HS-5 (cell line): ENCODE measurements at places on chromosomes 3 and 15.

DNA sequence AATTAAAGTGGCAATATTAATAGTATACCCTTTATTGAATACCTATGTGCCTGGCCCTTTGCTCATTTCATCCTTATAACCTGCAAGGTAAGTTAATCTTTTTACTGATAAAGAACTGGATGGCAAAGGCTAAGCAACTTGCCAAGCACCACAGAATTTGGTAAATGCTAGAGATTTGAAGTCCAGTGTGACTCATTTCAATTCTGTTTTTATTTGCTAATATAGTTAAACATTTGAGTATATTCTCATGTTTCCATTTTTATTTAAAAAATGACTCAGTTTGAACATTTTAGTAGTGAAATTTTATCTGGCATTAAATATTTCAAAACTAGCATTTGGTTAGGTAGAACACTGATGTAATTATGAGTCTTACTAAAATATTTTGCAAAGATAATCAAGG, 11.3 kb downstream of the PFN2 start:
- no peak for DNase-seq

- no peak for DNase-seq
Observed at GRCh38 chr3:169269005-169269404, 394.5 kb downstream of the MECOM start.

DNA sequence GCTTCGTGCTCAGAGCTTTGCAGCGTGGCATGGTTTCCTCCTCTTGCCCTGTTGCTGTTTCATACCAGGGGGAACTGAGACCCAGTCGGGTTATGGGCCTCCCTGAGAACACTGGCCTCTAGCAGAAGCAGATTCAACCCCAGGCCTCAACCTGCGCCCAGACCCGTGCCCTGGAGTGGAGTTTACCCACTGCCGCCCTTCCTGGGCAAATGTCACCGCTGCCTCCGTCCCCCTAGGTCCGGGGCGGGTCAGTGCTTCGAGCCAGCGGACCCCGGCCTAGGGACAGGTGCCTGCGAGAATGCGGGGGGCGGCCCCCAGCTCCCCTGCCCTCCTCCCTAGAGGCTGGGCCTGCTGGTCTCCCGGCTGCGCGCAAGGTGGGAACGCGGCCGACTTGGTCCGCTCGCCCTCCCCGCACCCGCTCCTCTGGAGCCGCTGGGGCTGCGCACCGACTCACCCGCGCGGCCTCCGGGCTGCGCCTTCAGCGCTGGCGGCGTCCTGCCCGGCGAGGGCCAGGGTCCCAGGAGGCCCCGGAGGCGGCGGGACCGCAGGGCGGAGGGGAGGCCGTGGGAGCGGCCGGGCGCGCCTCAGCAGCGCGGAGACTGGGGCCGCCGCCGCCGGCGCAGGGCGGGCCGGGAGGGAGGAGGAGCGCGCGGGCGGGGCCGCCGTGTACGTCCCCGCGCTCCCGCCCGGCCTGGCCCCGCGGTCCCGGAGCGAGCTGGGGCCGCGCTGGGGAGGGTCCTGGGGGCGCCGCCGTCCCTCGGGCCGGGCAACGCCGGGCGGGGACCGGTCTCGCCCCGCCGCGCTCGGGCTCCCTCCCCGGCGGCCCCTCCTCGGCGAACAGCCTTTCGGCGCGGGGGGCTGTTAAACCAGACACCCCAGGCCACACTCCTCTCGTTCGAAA, at the start of gene PIGZ:
Gene PIGZ (minus strand): TSS at position 601 of the 901 bp plus-strand sequence. CDS start 16,802 bp downstream, outside the sequence.
- DNase-seq, result no peak

DNA sequence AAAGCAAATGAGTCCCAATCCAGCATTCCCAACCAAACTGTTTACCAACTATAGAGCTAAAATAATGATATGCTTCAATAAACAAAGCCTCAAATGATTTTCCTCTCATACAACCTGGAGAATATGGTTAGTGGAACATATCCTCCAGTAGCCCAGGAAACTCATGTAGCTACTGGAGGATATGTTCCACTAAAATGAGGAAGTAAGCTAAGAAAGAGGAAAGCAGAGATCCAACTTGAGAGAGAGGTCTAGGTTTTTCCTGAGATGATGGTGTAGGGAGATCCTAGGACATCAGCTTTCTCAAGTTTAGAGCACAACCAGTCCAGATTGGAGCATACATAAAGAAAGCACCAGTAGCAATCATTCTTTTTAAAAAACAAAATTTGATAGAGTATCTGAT, 44.6 kb upstream of the SLC4A7 start:
- no peak for DNase-seq

DNA sequence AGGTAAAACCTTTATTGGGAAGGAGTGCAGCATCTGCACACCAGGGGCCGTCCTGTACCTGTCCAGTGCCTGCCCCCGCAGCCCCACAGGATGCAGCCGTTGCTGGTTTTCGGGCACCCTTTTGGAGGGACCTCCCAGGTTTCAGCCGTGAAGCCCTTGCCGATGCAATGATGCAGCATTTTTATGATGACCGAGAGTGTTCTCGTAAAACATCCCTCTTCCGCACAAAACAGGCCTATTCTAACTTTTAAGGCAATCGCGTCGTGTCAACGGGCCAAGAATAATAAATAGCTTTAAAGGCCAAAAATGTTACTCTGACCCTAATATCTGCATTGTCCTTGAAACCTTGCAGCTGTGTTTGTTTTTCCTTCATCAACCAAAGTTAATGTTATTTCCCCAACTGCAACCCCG, 126.1 kb downstream of the LRRK1 start:
- no peak for DNase-seq

DNA sequence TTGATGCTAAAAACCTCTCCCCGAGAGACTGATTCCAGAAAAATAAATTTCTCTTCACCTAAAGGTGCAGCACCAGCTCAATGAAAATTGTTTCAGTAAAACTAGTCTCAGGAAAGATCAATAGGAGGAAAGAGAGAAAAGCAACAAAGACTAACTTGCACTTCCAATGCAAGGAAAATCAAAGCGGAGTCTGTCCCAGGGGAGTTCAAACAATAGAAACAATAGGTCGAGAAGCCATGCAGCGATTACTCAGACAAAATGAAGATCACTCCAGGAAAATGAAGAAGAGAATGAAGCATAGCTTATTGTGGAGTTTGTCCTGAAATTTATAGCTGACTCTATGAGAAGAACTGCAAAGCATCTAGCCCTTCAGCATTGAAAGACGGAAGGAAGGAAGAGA, 105.1 kb upstream of the FRMD4B start:
- DNase-seq, result no peak

DNA sequence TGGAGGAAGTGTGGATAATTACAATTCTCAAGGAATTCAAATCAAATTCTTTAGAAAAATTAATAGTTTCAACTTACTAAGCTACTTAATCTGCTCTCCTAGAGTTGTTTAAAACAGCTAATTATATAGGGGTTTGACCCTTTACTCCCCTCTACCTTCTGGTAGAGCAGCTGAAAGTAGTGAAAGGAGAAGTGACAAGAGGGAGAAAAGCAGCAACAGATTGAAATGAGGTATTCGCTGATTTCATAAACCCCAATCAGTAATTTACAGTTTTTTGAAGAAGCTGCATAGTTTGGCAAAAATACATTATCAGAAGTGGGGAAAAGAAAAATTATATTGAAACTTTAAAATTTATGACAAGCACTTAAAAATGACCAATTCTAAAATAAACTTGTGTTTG, 52.8 kb downstream of the ZMAT3 start:
- DNase-seq, result no peak

- no peak for DNase-seq
Observed at GRCh38 chr3:127644641-127645370, 15.8 kb downstream of the PODXL2 start.

DNA sequence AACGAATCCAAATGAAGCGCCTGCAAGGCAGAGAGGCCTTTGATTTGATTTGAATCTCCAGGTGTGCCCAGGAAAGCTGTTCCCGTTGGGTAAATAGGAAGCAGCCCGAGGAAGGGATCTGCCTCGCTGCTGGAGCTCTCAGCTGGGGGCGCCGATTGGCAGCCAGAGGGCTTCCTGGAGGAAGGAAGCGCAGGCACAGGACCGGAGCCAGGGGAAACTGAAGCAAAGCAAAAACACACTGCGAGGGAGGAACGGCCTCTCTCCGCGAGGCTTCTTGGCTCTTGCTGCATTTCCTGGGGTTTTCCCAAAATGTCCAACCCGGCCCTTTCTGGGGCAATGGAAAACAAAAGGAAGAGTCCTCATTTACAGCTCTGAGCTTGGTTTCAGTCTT, 80.3 kb downstream of the TMEM266 start:
- DNase-seq, result no peak

- no peak for DNase-seq
Observed at GRCh38 chr3:65181391-65181871, 493.6 kb upstream of the ADAMTS9 start.

GRCh38 chr3:159458982-159459381, 529.7 kb upstream of the IL12A start:
- no peak for DNase-seq

GRCh38 chr3:167675848-167676247, 22.1 kb upstream of the WDR49 start:
- no peak for DNase-seq

DNA sequence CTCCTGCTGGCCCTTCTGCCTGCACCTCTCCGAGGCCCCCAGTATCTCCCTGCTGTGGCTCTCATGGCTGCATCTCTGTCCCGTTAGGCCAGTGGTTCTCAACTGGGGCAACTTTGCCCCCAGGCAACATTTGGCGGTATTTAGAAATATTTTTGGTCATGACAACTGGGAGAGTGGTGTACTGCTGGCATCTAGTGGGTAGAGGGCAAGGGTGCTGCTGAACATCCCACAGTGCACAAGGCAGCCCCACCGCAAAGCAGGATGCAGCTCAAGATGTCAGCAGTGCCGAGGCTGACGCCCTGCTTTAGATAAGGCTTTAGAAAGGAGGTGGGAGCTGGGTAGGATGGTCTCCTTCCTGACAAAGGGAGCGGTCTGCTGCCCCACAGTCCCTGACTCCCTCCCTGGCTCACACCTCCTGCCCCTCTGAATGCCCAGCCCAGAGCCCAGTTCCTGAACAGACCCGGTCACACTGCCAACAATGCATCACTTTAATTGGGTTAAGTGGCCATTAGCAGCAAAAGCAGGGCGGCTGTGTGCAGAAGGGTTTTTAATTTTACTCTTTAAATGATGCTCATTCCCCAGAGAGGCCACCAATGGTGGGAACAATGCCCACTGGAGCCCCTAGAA, 68.8 kb upstream of the TMEM115 start:
- DNase-seq, result no peak

DNA sequence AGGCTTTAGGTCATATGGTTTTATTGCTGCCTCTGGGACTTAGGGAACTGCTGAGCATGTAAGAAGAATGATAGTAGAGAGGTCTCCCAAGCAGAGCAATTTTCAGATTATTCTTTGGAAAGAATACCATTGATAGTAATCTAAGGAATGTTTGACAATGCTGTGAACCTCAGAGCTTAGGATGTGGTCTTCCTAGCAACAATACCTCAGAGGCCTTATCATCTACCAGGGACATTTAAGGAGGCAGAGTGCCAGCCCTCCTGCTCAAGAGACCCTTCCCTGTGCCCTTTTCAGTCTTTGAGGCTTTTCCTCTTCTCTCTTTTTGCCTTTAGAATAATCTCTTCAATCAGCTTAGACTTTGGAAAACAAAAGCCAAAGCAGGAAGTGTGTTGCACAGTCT, 272.1 kb downstream of the OXSM start:
- no peak for DNase-seq

DNA sequence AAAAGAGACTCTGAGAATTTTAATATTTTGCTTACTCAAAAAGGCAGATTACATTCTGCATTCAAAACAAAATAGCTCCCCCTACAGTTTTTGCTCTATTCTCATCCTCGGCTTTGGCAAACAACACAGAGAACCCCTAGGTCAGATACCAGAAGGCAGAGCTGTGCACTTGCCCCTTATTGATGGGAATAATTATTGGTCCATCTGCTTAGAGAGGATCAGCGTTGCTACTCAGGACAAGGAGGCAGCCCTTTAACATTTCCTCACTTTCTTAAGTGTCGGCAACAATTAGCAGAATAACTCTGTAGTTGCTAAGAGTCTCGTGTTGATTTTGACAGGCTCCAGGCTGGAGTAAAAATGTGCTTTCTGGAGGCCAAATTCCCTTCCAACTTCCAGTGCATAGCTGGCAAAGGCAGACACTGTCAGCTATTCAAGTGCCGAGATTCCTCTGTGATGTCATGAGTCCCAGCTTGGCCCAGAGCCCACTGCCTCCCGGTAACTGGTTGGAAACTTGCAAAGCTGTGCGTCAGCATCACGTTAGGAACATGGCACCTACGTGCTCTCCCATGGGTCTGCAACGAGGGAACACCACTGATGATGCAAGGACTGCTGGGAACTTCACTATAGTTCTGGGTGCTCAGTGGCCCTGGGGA, 482.7 kb upstream of the ADAMTS9 start:
- no peak for DNase-seq

GRCh38 chr3:134419960-134420321, 45.7 kb upstream of the AMOTL2 start:
- DNase-seq, result no peak
